Ureter (tissue), 1 donor: ENCODE measurements at places on chromosomes 2 and 18.

- no peak for DNase-seq
Measured at GRCh38 chr2:20013126-20013849, 820 bp upstream of the MATN3 start.

DNA sequence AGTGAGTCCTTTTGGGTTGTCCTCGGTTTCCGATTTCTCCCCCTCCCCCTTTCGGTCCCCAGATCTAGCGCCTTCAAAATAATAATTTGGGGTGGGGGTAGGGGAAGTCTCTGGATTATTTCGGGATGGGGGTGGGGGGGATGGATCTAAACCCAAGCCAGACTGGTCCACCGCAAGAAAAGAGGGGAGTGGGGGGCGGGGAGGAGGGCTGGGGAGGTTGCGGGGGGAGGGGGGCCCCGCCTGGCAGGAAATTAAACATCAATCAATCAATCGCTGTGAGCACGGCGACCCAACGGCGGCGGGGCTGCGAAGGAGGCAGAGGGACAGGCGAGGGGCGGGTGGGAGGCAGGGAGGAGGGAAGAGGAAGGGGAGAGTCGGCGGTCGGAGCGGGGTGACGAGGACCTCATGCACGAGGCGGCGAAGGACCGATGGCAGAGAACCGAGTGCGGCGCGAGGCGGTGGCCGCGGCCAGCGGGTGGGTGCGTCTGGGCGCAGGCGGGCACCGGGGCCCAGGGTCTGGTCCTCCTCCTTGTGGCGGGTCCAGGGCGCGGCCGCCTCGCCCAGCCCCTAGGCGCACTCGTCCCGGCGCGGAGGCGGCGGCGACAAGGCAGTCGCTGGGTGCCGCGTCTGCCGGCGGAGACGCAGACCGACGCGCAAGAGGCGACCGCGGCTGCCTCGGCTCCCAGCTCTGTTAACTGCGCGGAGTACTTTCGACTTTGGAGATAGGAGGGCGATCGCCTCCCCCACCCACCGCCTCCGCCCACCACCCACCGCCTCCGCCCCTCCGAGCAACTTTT is 468 bp upstream of the SATB2 start:
- DNase-seq, result peak; percentile 42

- no peak for DNase-seq
Measured at GRCh38 chr2:96580771-96581170, 44.2 kb downstream of the ARID5A start.

DNA sequence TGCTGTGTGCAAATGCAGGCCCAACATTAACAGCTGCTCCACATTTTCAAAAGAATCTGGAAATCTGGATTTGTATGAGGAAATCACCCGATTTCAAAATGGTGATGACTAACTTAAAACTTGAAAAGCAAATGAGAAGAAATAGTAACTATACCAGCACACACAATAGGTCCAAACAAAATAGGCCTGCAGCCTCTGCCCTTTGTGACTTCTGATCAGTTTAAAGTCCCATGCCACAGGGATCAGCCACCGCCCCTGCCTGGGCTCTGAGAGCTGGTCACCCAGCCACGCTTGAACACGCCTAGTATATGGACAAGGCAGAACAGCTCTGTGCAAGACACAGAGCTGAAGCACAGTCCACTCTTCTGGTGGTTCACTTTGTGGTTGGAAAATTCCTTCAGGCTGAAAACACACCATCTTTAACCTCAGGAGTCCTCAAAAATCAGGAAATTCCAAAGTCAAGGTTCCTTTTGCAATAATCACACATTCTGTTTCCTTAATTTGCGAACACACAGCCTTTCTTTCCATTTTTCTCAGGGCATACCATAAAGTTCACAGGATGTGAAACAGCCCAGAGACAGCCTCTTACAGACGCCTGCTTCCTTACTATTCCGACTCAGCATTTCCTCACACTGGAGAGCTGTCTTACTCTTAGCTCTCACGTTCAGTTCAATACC is 150.1 kb upstream of the RIOK3 start:
- DNase-seq, result no peak

DNA sequence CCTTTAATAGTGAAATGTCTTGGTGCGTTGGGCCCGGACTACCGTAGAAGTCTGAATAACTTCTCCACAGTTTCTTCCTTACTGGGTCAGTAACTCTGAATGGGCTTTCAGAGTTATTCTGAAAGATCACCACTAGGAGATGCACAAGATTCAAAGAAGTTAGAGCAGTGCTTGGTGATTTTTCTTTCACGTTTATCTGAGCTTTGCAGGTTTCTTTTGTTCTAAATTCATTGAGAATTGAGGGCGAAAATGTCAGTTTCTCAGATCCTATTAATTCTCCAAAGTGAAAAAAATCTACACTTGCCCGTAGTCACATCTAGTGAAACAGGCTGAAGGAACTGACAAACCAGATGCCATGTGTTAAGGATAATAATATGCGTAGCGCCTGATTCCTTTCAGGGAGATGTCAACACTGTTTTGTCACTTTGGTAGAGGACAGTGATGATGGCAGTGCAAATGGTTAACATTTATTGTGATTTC is 70.1 kb downstream of the QPCT start:
- DNase-seq, result no peak

DNA sequence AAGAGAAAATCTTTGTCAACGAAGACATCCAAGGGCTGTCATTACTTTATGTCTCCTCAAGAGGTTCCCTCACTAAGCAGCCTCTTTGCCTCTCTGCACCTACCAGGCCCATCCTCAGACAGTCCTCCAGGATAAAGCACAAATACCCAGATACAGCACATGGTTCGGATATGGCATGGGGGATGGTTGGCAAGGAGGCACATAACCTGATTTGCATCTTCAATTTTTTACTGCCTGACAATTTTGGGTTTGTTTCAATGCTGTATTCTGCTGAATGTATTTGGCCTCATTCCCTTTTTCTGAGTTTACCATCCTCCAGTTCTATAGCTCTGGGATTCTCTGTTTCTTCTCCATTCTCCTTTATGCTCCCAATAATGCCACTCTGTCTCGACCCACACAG is 78.8 kb downstream of the VIT start:
- DNase-seq, result no peak

DNA sequence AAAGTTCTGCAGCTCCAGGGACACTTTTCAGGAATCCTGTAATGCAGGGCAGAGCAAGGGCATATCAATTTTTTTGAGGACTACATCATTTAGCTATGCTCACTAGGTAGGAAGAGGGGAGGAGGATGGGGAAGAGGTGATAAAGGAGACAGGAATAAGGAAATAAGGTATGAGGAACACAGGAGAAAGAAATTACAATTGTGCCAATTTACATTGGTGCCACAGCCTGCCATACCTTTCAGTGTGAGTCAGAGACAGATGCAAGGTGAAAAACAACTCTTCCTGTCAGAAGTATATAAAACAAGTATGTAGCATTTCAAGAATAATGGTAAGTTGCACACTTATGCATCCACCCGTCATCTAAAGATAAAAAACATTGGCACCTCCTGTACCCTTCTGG is 5.4 kb upstream of the MRPS9 start:
- DNase-seq, result no peak

DNA sequence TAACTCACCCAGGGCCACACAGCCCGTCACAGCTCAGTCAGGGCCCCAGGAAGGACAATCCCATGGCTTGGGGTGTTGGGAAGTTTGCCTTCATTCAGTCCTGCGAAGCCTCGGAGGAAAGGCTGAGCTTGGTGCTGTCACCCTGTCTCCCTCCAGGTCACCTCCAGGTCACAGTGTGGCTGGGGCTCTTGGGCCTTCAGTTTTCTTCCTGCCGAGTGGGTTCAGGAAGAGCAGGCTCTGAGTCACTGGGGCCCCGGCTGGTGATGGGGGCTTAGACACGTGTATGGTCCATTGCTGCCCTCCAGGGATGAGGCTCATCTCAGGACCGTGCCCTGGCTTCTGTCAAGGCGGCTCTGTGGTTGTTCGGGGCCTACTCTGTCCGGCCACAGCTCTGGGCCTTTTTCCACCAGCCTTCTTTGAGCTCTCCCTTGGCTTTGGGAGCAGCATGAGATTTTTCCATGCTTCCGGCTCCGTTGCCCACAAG is 118.6 kb downstream of the INHBB start:
- DNase-seq, result no peak

GRCh38 chr2:95317123-95317500 is 20.0 kb downstream of the KCNIP3 start:
- DNase-seq, result no peak
